HFFc6 (cell line): ENCODE measurements at places on chromosomes 6 and 20. TPM values are rescaled to one million over a fixed set of nuclear protein-coding genes. Genes with fewer than 3 reads are reported as not detected.
A peak's percentile ranks its signal among the peaks of the same experiment; 100 is the strongest.

- H3K4me3 ChIP-seq: no peak overlapping the region
- H3K27ac ChIP-seq: no peak overlapping the region
- no peak for DNase-seq
- H3K36me3 ChIP-seq: no peaks in the 10 kb centered on the region
Observed at GRCh38 chr6:63321821-63322220, 2.0 kb upstream of the LGSN start.

GRCh38 chr6:49637350-49637731 is 702 bp upstream of the RHAG start:
- no peak overlapping the region for H3K4me3 ChIP-seq
- H3K36me3 ChIP-seq: no peaks in the 10 kb centered on the region
- DNase-seq: no peak
- no peak overlapping the region for H3K27ac ChIP-seq
- no peaks in the 10 kb centered on the region for H3K4me1 ChIP-seq
- no peaks in the 10 kb centered on the region for H3K27me3 ChIP-seq

The SLC4A11 gene
- 3.6 and 4.4 TPM in 2 replicates for total RNA-seq

- DNase-seq: no peak
- no peaks in the 10 kb centered on the region for H3K36me3 ChIP-seq
- H3K4me3 ChIP-seq: peak overlapping the region; percentile 67
- peak overlapping the region; percentile 94 for H3K27ac ChIP-seq
- H3K27me3 ChIP-seq: peaks cover 3% of the 10 kb centered on the region
Observed at GRCh38 chr6:13355999-13356785, 27.9 kb upstream of the TBC1D7 start.

DNA sequence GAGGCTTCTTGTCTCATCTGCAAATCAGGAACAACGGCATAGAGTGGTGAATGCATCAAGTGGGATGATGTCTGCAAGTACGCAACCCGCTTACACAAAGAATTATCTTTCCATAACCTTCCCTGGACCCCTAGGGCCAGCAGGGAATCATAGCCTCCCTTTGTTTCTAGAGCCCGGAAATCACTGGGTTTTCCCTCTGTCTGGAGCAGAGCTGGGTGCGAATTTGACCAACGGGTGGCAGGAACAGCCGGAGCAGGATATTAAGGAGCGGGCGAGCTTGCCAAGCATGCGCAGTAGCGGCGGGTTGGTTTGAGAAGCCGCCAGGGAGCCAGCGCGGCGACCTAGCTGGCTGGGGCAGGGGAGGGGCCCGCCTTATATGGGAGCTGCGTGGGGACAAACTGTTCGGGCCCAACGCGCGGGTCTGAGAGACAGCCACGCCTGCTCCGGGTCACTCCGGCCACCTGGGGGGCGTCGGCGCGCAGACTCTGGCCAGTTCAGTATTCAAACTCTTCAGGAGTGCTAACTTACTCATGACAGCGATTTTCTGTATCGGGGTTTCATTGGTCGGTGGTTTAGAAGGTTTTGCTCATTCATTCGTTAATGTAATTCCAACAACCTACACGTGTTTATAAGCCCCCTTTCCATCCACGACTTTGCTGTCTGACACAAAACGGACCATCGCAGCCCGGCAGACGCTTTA is 1.6 kb upstream of the KIF16B start:
- no peaks in the 10 kb centered on the region for H3K27me3 ChIP-seq
- peaks cover 5% of the 10 kb centered on the region; the same call in 1 of the 2 replicates for H3K4me1 ChIP-seq
- no peak for DNase-seq
- H3K36me3 ChIP-seq: no peaks in the 10 kb centered on the region

The SLC22A16 gene
- total RNA-seq: not detected in 3 replicates

GRCh38 chr20:38573413-38573812 is 7.6 kb upstream of the ADIG start:
- no peaks in the 10 kb centered on the region; the same call in 1 of the 2 replicates for H3K27me3 ChIP-seq
- no peak overlapping the region for H3K27ac ChIP-seq
- no peak overlapping the region for H3K4me3 ChIP-seq
- no peak for DNase-seq
- peaks cover 32% of the 10 kb centered on the region for H3K36me3 ChIP-seq

The GSTA1 gene
- 0.28 to 0.33 TPM (median 0.30 TPM) in 3 replicates for total RNA-seq

The LST1 gene
- not detected in 3 replicates for total RNA-seq

The OR2J3 gene
- total RNA-seq: not detected in 3 replicates

DNA sequence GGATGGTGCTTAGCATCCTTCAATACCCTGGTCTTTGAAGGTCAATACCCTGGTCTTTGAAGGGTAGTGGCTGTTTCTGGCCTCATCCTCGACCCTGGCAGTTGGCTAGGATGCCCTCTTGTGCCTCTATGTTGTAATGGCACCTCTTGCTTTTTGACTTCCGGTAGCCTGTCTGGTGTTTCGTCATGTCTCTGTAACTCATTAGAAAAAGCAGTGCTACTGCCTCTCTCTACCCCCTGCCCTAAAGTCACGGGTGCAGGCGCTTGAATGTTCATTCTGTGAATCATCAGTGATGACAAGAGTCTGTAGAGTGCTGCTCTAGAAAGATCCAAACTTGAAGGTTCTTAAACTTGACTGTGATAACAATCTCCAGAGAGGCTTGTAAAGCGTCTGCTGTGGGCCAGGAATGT is 28.3 kb downstream of the RSPO4 start:
- DNase-seq: peak; percentile 80
- H3K4me3 ChIP-seq: no peak overlapping the region
- H3K27me3 ChIP-seq: peaks cover 19% of the 10 kb centered on the region

The CCM2L gene
- total RNA-seq: not detected in 3 replicates

DNA sequence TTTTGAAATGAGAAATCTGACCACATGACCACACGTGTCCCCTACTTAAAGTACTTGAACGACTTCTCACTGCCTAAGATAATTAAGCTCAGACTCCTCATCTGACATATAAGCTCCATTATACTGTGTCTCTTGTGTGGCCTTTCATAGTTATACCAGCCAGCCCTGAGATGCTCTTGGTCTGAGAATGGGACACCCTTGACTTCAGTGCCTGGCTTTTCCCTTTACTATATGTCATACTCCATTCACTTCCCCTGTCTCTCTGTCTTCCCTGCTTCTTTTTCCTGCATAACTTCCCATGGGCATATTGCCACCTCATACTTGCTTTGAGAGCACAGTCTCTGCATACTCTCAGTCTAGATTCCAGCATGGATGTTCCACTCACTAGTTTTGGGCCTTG is 53.4 kb upstream of the TINAG start:
- H3K27me3 ChIP-seq: no peaks in the 10 kb centered on the region; the same call in 1 of the 2 replicates
- H3K4me3 ChIP-seq: no peak overlapping the region
- H3K27ac ChIP-seq: no peak overlapping the region
- no peak for DNase-seq
